ENCODE measurements at places on chromosomes 7 and 10.

DNA sequence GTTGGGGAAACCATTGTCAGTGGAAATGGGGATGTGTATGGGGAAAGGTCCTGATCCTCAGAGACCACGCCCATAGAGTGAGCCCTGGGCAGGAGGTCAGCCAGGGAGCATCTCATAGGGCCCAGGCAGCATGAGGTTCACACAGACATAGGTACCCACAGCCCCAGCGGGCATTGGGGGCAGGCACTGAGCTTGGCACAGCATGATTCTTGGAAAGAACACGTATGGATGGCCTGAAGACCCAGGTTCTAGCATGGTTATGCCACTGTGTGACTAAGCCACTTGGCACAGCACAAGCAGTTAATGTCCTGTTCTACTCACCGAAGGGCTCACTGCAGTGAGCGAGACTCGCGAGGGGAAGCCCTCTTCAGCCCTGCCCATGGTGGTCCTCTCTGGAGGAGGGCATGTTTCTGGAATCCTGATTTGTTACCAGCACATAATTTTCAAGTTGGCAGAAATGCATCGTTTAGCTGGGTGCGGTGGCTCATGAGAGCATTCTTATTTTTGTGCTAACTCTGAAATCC, 125.2 kb downstream of the UBE2H start:
- no peak for DNase-seq

GRCh38 chr7:142733271-142733670, 16.0 kb upstream of the PRSS1 start:
- DNase-seq, result no peak

DNA sequence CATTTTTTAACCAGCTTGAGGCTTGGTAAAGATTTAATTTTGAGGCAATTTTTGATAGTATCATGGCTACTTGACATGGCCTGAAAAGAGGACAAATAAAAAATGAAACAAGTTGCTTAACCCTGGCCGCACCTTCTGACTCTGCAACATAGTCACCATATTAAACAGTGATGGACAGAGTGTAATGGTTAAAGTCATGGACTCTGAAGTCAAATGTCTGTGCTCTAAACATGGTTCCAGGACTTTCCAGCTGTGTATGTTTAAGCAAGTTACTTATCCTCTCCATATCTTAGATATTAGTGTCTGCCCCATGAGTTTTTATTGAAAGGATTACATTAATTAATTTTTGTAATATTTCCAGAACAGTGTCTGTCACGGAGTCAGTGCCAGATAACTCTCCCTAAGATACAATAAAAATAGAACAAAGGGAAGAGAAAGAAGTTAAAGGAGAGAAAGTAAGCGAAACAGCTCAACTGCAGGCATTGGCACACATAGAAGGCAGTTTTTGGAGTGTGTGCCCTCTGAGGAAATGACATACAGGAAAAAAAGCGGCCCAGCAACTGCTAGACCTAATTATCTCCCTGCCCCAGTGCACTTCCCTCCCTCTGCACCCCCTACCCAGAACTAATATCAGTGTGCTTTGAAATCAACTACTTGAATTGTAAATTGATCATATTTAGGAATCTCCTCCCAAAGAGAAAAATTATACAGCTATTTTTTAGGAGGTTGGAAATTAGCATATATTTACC, 65.3 kb downstream of the MACC1 start:
- no peak for DNase-seq

GRCh38 chr10:114117728-114118127, 56.3 kb downstream of the CCDC186 start:
- DNase-seq, result no peak

- no peak for DNase-seq
Observed at GRCh38 chr10:12214763-12215218, 18.8 kb downstream of the CDC123 start.

GRCh38 chr7:45451342-45452035, 122.7 kb upstream of the ADCY1 start:
- no peak for DNase-seq

GRCh38 chr7:17951742-17952254, 11.5 kb upstream of the SNX13 start:
- no peak for DNase-seq

- DNase-seq, result no peak
Observed at GRCh38 chr7:80236681-80237080, 102.0 kb downstream of the GNAI1 start.

DNA sequence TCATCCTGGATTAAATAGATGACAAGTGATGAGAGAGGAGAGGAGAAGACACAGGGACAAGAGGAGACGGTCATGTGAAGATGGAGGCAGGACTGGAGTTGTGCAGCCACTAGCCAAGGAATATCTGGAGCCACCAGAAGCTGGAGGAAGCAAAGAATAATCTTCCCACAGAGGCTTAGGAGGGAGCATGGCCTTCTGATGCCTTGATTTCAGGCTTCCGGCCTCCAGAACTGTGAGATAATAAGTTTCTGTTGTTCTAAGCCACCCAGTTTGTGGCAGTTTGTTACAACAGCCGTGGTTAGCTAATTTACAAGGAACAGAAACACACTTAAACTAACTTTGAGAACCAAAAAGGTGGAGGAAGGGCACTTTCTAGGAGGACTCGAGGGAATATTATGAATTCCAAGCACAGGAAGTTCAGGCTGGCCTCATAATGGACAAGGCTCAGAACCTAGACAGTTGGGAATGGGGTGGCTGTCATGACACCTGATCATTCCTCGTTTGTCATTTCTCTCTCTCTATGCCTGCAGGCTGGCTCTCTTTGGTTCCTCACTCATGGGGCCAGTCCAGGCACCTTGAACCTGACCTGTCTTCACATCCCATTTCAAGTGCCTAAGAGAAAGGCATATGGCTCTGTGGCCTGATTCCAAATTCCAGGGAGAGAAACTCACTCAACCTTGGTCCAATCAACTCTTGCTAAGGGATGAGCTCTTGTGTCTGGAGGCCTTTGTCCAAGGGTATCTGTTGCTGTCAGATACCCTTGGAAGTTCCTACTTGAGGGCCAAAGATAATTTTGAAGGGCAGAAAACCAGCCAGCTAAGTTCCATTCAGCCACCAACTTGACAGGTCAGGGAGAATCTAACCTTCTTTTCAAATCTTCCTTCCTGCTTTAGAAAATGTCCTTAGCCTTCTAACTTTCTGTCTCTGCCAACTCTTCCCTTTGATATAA, 33.5 kb upstream of the PDZD8 start:
- no peak for DNase-seq

DNA sequence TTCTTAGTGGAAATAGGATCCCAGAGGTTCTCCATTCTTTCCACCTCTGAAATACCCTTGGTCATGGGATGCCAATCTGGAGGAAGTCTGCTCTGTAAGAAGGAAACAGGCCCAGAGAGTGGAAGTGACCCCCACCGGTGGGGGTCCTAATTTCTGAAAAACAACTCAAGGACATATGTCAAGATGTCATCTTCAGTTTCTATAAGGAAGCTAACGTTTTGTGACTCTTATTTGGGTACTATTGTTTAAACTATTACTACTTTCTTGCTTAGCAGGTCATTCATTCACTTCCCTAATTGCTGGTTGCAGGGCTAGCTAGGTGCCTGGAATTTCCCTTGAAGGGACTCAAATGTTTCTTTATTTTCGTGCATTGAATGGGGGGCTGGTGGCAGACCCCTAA, 1.9 kb upstream of the ZNF775 start:
- DNase-seq, result no peak

GRCh38 chr7:158161194-158161593, 426.4 kb downstream of the PTPRN2 start:
- no peak for DNase-seq

GRCh38 chr10:91080776-91081175, 139.7 kb upstream of the PCGF5 start:
- no peak for DNase-seq

GRCh38 chr7:20403331-20403730, 72.6 kb downstream of the ITGB8 start:
- DNase-seq, result no peak

- DNase-seq, result no peak
Observed at GRCh38 chr7:98120559-98120958, 13.9 kb downstream of the LMTK2 start.

DNA sequence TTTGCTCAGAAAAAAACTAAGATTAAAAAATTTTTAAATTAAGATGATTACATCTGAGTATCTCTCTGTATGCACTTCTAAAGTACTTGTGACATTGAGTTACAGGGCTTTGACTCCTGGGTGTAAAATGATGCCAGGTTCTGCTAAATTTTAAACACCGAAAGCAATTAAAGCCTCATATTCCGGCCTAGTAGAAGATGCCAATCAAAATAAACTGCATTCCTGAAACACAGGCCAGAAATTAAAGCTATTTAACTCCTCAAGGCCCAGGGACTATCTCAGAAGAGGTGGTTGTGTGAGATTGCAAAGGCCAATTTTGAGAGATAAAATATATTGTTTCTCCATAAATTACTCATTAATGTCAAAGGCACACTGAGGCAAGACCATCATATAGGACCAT, 388.3 kb downstream of the KIF20B start:
- DNase-seq, result no peak

GRCh38 chr7:128421384-128421783, 11.6 kb upstream of the IMPDH1 start:
- DNase-seq, result no peak

GRCh38 chr10:73167458-73167782, 388 bp downstream of the ECD start:
- DNase-seq, result no peak

- no peak for DNase-seq
Observed at GRCh38 chr7:30175180-30175579, 40.4 kb downstream of the MTURN start.

GRCh38 chr10:62384447-62385081, 10.4 kb downstream of the ZNF365 start:
- DNase-seq, result no peak

- DNase-seq, result no peak
Observed at GRCh38 chr10:97759946-97760345, 11.9 kb downstream of the SFRP5 start.

DNA sequence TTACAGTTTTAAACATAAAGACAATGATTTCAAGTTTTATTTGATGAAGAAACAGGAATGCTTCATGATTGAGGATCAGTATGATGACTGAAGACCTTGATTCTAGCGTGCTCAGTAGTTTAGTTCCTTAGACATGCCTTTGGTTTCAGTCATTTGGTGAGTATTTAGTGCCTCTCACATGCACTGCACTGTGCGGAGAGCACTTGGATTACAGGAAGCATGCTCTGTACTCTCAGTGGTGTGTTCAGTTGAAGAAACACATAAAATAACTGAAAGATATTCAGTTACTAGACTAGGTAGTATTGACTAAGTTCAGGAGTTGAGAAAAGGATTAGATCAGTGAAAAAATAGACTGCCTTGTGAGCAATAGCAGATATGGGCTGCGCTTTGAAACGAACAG, 25.5 kb downstream of the RBM17 start:
- DNase-seq, result no peak

DNA sequence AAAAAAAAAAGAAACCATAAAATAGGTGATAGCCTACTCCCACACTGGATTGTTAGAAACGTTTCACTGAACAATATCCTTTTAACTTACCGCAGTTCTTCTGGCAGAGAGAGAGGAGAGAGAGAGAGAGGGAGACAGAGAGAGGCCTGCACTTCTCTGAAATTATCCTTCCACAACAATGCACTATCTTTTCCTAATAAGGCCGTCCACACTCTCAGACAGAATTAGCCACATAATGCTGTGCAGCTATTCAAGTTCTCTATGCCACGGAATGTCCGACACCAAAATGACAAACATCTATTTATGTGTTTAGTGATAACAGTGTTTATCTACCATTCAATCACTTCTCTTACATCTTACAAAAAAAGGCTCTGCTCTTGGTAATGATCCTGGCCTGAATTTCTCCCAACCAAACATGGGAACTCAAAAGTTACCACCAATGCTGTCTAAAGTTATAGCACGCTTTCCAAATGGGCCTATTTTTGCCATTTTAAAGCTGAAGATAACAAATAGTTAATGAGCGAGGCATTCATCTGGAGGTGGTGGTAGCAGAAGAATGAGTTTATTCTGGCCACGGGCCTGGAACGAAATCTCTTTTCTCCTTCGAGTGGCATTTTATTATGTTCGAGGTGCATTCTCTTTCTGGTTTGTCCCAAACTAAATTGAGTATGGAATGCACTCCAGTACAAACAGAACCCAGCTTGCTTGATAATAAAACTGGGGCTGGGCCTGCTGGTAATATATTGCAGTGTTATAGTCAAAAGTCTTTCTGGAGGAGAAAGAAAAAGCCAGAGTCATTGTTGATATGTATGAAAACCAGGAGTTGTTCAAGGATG, 160.2 kb upstream of the SVIL start:
- no peak for DNase-seq

- DNase-seq, result no peak
Observed at GRCh38 chr10:76869931-76870330, 767.7 kb downstream of the KCNMA1 start.

GRCh38 chr7:75756991-75757676, 14.9 kb downstream of the CCL26 start:
- no peak for DNase-seq

DNA sequence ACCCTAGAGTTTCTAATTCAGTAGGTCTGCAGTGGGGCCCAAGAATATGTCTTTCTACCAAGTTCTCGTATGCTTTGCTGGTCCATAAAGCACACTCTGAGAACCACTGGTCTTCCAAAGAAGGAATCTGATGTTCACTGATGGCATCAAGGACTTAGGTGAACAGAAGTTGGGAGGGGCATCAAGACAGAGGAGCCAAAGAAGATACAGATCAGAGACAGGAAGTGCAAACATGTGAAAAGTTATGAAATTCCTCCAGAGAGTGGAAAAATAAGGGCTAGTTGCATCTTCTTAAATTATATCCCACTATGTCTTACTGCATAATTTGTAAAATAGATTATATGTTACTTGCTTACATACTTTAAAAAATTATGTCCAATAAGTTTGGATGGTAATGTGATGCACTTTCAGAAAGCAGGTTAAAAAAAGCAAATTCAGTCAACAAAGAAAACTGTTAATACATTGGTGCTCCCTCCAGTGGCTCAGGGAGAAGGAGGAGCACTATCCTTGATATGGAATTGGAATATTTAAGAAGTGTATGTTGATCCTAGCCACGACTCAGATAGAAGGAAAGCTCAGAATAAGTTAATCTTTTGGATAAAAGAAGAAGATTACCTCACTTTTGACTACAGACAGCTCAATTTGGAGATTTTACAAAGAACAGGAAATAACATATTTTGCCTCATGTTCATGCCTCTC, 35.8 kb downstream of the CREB3L2 start:
- DNase-seq, result no peak

- DNase-seq, result no peak
Observed at GRCh38 chr10:116781370-116781884, 39.1 kb upstream of the HSPA12A start.

DNA sequence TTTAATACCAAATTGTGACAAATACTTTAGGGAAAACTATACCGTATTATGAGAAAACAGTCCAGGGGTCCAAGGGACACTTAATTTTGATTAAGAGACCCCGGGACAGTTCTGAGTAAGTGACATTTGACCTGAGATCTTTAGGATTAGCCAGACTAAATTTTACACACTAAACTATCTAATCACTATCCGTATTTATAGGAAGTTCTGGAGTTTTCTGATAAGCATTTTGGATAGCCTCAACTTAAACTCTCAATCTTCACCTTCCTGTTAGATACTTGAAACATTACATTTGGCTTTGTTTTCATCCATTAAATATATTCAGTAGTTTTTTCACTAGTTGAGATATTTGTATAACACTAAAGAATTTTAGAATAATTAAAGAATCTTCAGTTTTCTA, 5.4 kb downstream of the PIK3CG start:
- no peak for DNase-seq

All from stimulated activated CD4-positive, alpha-beta T cell treated with anti-CD3 and anti-CD28 coated beads, TNF-alpha, amount 100 ng/mL, for 24 hours (primary cell).